NCI-H510A (cell line): ENCODE measurements at places on chromosomes 5 and 9.

DNA sequence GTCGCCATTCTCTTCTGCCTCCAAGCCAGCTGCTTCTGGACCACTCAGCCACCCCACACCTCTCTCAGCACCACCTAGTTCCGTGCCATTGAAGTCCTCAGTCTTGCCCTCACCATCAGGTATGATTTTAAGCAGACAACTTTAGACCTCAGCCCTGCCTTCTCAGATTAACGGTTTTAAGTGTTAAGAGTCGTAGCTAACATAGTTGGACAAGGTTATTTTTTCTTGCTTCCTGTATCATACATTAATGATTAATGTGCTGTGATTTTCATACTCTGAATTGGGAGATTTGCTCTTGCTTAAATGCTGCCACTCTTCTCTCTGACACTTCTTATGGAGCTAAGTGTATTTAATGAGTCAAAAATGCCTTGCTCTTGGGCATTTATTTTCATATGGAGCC, 20.8 kb downstream of the NUP214 start:
- DNase-seq: no peak

- DNase-seq: no peak
Measured at GRCh38 chr9:27703216-27703980, 130.1 kb upstream of the C9orf72 start.

DNA sequence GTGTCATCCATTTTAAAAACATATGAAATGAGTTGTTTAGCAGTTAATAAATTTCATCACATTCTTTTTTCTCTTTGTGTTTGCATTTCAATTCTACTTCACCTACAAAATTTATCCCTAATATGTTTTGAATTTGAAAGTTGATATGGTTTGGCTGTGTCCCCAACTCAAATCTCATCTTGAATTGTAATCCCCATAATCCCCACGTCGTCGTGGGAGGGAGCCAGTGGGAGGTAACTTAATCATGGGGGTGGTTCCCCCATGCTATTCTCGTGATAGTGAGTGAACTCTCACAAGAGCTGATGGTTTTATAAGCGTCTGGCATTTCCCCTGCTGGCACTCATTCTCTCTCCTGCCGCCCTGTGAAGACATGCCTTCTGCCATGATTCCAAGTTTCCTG, 200.1 kb downstream of the EPB41L4A start:
- DNase-seq: no peak

- no peak for DNase-seq
Measured at GRCh38 chr5:18882154-18882553, 1105.8 kb downstream of the CDH18 start.
